HFFc6 (cell line): ENCODE measurements at places on chromosomes 1 and 21. TPM values are rescaled to one million over a fixed set of nuclear protein-coding genes. Genes with fewer than 3 reads are reported as not detected.

GRCh38 chr1:25875856-25876692 lies 566 bp upstream of the PAQR7 start:
- H3K4me1 ChIP-seq: peaks cover 20% of the 10 kb centered on the region
- H3K36me3 ChIP-seq: no peaks in the 10 kb centered on the region
- H3K27me3 ChIP-seq: peaks cover 1% of the 10 kb centered on the region; the same call in 1 of the 2 replicates
- no peak for DNase-seq
- H3K27ac ChIP-seq: peak overlapping the region; percentile 70
- peak overlapping the region; percentile 74 for H3K4me3 ChIP-seq

DNA sequence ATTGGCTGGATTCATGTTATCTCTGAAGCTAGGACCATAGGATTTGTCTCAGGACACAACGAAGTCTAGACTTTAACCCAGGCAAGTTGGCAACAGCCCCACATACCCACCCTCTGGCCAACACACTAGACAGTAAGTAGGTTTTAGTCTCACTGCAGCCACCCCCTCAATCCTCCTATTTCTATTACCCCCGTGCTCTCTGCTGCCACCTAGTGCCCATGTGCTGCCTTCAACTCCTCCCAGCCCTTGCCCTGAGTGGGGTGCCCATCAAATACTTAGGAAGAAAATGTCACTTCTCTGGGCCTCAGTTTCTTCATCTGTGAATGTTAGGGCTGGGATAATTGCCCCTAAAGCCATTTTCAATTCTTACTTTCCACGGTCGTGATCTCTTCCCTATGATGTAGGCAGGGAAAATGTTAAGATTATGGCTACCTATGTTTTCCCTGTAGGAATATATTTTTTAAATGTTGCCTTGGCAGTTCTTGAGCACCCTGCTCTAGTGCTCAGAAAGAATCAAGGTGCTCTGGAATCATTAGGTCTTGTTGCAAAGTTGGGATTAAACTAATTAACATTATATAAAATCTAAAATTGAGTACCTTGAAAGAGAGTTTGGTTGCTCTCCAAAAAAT lies 213.0 kb downstream of the LMX1A start:
- H3K27me3 ChIP-seq: peaks cover 20% of the 10 kb centered on the region
- DNase-seq: no peak
- H3K27ac ChIP-seq: no peak overlapping the region
- no peaks in the 10 kb centered on the region for H3K4me1 ChIP-seq
- no peaks in the 10 kb centered on the region for H3K36me3 ChIP-seq
- no peak overlapping the region for H3K4me3 ChIP-seq

DNA sequence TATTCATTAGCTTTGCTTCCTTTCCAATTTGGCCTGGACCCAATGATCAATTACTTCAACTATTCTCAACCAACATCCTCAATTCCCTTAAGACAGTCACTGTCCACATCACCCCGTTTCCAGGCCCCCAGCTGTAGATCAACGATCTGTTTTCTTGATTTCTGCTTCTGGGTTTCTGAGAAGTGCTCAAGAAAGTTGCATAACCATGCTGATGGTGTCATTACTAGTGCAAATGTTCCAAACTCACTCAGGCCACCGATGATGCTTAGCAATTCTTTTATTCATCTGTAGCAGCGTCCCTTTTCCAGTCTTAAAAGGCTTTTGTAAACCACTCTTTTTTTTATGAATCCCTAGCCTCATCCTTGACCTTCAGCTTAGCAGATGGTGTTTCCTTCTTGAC lies 155.8 kb upstream of the PTGFR start:
- no peak overlapping the region for H3K4me3 ChIP-seq
- DNase-seq: no peak
- no peaks in the 10 kb centered on the region for H3K27me3 ChIP-seq
- H3K27ac ChIP-seq: no peak overlapping the region

Gene OR2G6
- total RNA-seq: not detected in 3 replicates

Gene GJB3
- not detected in 3 replicates for total RNA-seq
